ENCODE measurements at places on chromosomes 1 and 21. TPM values are rescaled to one million over a fixed set of nuclear protein-coding genes. Genes with fewer than 3 reads are reported as not detected.

DNA sequence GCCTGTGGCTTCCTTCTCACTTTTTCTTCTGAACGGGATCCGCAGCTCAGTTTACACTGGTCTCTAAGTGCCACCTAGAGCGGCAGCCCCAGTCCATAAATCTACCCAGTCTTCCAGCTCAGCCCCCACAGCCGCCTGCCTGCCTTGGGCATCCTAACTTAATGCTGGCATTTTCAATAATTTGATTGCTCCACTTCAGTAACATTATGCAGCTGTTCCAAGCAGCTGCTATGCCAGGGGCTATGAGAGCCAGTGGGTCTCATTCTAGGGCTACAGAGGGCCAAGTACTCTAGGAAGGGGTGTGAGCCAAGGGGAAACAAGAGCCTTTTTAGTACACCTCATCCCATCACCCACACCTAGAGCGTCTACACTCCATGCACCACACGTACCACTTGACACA is 48.4 kb upstream of the COA6 start:
- H3K36me3 ChIP-seq = no peaks in the 10 kb centered on the region
- H3K4me1 ChIP-seq = peaks cover 6% of the 10 kb centered on the region
- H3K27ac ChIP-seq = no peak overlapping the region
- H3K4me3 ChIP-seq = no peak overlapping the region
- DNase-seq = no peak

DNA sequence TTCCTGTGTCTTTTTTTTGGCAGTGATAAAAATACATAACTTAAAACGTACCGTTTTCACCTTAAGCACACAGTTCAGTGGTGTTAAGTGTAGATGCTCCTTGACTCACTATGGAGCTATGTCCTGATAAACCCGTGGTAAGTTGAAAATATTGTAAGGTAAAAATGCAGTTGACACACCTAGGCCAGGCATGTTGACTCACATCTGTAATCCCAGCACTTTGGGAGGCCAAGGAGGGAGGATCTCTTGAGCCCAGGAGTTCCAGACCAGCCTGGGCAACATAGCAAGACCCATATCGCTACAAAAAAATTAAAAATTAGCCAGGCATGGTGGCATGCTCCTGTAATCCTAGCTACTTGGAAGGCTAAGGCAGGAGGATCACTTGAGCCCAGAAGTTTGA is 73.6 kb upstream of the COG2 start:
- DNase-seq = no peak
- H3K4me1 ChIP-seq = no peaks in the 10 kb centered on the region
- H3K27ac ChIP-seq = no peak overlapping the region

The SLC50A1 gene
- total RNA-seq = 26.5 TPM

The LCE2A gene
- total RNA-seq = not detected

- H3K36me3 ChIP-seq = no peaks in the 10 kb centered on the region
- no peaks in the 10 kb centered on the region for H3K27me3 ChIP-seq
- H3K4me3 ChIP-seq = no peak overlapping the region
- peaks cover 13% of the 10 kb centered on the region for H3K4me1 ChIP-seq
- no peak overlapping the region for H3K27ac ChIP-seq
These were observed 717.0 kb upstream of the TMPRSS15 start for GRCh38 chr21:19120591-19120990.

DNA sequence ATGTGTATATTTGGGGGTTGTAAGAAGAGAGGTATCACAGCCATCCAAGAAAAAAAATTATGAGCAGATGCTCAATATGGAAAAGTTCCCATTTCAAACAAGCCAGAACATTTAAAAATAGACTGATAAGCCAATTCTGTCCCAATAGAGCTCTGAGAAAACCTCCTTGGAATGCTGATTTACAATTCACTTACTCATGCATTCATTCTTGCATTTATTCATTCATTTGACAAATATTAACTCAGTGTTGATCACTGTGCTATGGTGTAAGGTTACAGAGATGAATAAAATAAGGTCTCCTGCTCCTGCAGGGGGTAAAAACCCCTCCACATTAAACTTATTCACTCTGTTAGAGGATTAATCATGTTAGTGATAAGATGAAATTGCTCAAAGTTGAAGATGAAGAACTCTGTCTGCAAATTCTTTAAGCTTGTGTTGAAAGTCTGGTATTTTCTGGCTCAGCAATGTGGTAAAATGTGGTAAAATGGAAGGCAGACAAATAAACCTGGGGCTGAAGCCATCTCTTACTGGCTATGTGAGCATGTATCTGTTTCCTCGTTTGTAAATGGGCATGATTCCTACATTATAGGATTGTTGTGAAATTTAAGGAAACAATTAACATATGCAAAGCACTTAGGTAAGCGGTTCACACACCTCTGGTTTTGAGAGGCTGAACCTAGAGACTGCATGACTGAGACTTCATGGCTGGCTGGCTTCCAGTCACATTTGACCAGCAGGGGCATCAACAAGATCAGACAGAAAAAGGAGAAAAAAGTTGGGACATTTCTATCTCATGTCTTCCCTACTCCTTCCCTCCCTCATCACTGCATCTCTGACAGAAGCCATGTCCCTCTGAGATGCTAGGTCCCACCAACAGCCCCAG is 45.0 kb upstream of the DAB1 start:
- H3K4me3 ChIP-seq = no peak overlapping the region
- no peaks in the 10 kb centered on the region for H3K27me3 ChIP-seq
- no peak for DNase-seq
- H3K4me1 ChIP-seq = peaks cover 64% of the 10 kb centered on the region
- peak overlapping the region; percentile 27 for H3K27ac ChIP-seq
- no peaks in the 10 kb centered on the region for H3K36me3 ChIP-seq

GRCh38 chr1:19153169-19153568 is 56.9 kb downstream of the UBR4 start:
- no peaks in the 10 kb centered on the region for H3K4me1 ChIP-seq
- H3K27ac ChIP-seq = no peak overlapping the region
- DNase-seq = no peak
- H3K36me3 ChIP-seq = peaks cover 82% of the 10 kb centered on the region
- no peaks in the 10 kb centered on the region for H3K27me3 ChIP-seq

DNA sequence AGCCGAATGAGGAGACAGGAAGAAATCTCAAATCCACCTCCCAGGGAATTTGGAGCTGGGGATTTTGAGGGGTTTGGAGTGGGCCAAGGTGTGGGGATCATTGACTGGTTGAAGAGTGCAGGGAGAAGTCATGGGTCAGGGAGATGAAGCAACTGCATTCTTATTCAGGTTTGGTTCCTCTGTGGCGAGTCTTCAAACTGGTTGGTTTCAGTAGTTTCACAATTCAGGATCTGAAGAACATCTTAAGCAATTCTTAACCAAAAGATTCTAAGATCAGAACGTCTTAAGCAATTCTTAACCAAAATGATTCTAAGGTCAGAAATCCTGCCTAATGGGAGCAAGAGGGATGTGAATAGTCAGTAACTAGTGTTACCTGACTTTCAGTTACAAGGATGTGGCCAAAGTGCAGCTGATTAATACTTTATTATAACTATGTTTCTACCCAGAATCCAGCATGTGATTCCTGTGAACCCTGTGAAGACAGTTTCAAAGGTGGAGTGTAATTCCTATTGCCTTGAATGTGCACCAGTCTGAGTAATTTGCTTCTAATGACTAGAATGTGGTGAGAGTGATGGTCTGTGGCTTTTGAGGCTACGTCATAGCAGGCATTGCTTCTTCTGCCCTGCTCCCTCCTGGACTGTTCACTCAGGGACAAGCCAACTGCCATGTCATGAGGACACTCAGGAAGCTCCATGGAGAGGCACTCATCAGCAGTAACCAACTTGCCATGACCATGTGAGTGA is 61.2 kb downstream of the OLFML3 start:
- H3K4me3 ChIP-seq = no peak overlapping the region
- no peaks in the 10 kb centered on the region for H3K4me1 ChIP-seq
- H3K36me3 ChIP-seq = no peaks in the 10 kb centered on the region
- DNase-seq = no peak

- H3K4me3 ChIP-seq = peak overlapping the region; percentile 86
- H3K27me3 ChIP-seq = no peaks in the 10 kb centered on the region
- DNase-seq = no peak
- peak overlapping the region; percentile 83 for H3K27ac ChIP-seq
- H3K36me3 ChIP-seq = peaks cover 5% of the 10 kb centered on the region
- peaks cover 32% of the 10 kb centered on the region for H3K4me1 ChIP-seq
These were observed 1.9 kb downstream of the RUSC1 start for GRCh38 chr1:155322571-155322952.

DNA sequence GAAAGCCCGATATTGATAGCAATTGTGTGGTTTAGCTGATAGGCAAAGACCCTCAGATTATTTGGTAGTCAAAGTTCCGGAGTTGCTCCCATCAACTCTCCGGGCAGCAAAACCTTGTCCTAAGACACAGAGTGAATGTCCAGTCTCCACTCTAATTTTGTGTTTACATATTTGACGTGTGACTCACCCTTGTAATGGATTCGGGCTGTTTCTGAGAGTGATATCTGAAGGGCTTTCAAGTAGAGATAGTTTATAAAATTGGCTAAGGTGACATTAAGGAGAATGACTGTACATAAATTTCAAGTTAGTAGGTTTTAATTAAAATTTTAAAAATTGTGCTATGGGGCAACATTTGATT is 154.2 kb downstream of the CNIH3 start:
- H3K4me1 ChIP-seq = no peaks in the 10 kb centered on the region
- H3K4me3 ChIP-seq = no peak overlapping the region
- H3K27me3 ChIP-seq = no peaks in the 10 kb centered on the region
- H3K27ac ChIP-seq = no peak overlapping the region
